ENCODE measurements at places on chromosomes 12 and 14. TPM values are rescaled to one million over a fixed set of nuclear protein-coding genes. Genes with fewer than 3 reads are reported as not detected.

The PAN2 gene
- 21.7 TPM for total RNA-seq

The VDR gene
- total RNA-seq, result 0.47 TPM

The PTHLH gene
- total RNA-seq, result 2.0 TPM

The FAM186B gene
- 0.09 TPM for total RNA-seq

The SMAGP gene
- total RNA-seq, result 10.2 TPM

The BEST3 gene
- 0.09 TPM for total RNA-seq

The MGST1 gene
- total RNA-seq, result 6.5 TPM
